Endothelial cell of umbilical vein (primary cell): ENCODE measurements at places on chromosomes 6 and 20. TPM values are rescaled to one million over a fixed set of nuclear protein-coding genes. Genes with fewer than 3 reads are reported as not detected.

The COL9A1 gene
- polyA plus RNA-seq, result not detected in 2 replicates

The PNLDC1 gene
- not detected in 2 replicates for polyA plus RNA-seq

The CST5 gene
- not detected in 2 replicates for polyA plus RNA-seq

The PPP1R3G gene
- 0.03 and 0.04 TPM in 2 replicates for polyA plus RNA-seq

The HNF4A gene
- not detected in 2 replicates for polyA plus RNA-seq

The ZNF311 gene
- polyA plus RNA-seq, result 0.26 and 0.33 TPM in 2 replicates

The TCP11 gene
- polyA plus RNA-seq, result 0.18 TPM in 2 replicates

The ABHD16B gene
- not detected in 2 replicates for polyA plus RNA-seq

The ATP9A gene
- 18.5 and 20.9 TPM in 2 replicates for polyA plus RNA-seq

The ZBTB9 gene
- polyA plus RNA-seq, result 4.7 and 4.9 TPM in 2 replicates

The LAMP5 gene
- 0.10 TPM in 1 of 2 replicates, not detected in the other for polyA plus RNA-seq

The PHACTR3 gene
- not detected in 2 replicates for polyA plus RNA-seq

The MUCL3 gene
- not detected in 2 replicates for polyA plus RNA-seq

The SIRT5 gene
- 3.3 and 4.7 TPM in 2 replicates for polyA plus RNA-seq

The TMEM14A gene
- 21.3 and 33.7 TPM in 2 replicates for polyA plus RNA-seq

The FILIP1 gene
- polyA plus RNA-seq, result 2.8 and 2.9 TPM in 2 replicates

The HLA-DMA gene
- 7.7 and 10.9 TPM in 2 replicates for polyA plus RNA-seq

The SOX4 gene
- polyA plus RNA-seq, result 18.5 and 20.4 TPM in 2 replicates

The FAM229B gene
- 9.0 and 9.1 TPM in 2 replicates for polyA plus RNA-seq

The LTA gene
- polyA plus RNA-seq, result 0.08 TPM in 1 of 2 replicates, not detected in the other

The C20orf144 gene
- polyA plus RNA-seq, result 0.05 TPM in 1 of 2 replicates, not detected in the other

The KHDC1L gene
- 0.15 and 0.18 TPM in 2 replicates for polyA plus RNA-seq

The LY6G5C gene
- polyA plus RNA-seq, result 11.4 and 11.8 TPM in 2 replicates

The FNDC11 gene
- polyA plus RNA-seq, result 1.9 and 3.4 TPM in 2 replicates

The RGS19 gene
- polyA plus RNA-seq, result 33.7 and 69.6 TPM in 2 replicates

The GPR63 gene
- polyA plus RNA-seq, result 0.03 and 0.06 TPM in 2 replicates
